ENCODE measurements at places on chromosomes 11 and 22.

GRCh38 chr11:61082931-61083531 lies 19.3 kb upstream of the CD5 start:
- no peak for DNase-seq

DNA sequence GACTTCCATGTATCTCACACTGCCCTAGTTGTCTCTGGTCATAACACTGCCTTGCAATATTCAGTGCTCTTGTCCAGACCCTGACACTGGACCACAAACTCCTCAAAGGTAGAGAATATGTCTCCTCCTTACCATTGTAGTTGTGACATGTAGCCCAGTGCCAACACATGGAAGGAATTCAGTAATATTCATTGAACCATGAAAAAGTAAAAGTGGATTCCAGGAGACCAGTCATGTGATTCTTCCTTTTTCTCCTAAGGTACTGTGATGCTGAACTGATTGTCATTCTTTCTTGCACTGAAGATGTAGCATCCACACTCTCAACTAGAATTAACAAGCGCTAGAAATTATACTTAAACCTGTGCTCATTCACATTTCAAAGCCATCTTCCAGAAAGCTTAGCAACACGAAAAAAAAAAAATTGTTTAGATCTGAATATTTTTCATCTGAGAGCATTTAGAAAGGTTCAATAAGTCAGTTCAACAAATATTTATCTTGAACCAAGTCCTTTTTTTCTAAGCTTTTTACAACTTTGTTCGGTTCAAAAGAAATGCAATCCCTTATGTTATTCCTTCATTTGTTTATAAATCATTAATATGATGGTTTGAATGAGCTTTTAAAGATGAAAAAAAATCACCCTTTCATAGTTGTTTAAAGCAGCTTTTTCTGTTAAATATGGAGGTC lies 224.7 kb upstream of the BLID start:
- DNase-seq = no peak

GRCh38 chr11:76030968-76031590 lies 175.2 kb downstream of the WNT11 start:
- DNase-seq = peak; percentile 58

- peak; percentile 29 for DNase-seq
These were observed 9.6 kb downstream of the REXO2 start for GRCh38 chr11:114448749-114449482.

- peak; percentile 95 for DNase-seq
These were observed 15.2 kb upstream of the NUP160 start for GRCh38 chr11:47863189-47863897.
